ENCODE measurements at places on chromosomes 16 and 17.

DNA sequence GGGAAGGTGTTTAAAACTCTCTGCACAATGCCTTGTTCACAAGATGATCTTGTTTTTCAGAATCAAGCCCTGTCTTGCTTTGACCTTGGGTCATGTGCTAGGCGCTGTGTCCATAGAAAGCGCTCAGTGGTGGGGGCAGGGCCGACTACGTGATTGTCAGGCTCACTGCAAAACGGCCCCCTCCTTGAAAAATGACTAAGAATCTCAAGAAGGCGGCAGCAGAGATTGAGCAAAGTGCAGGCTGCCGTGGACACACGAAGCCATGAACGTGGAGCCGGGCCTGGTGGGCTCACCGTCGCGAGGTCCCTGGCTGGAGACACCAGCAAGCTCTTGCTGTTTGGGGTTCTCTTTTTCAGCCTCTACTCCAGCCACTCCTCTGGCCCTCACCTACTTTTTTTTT lies 10.2 kb downstream of the ATP2C2 start:
- no peak for DNase-seq

DNA sequence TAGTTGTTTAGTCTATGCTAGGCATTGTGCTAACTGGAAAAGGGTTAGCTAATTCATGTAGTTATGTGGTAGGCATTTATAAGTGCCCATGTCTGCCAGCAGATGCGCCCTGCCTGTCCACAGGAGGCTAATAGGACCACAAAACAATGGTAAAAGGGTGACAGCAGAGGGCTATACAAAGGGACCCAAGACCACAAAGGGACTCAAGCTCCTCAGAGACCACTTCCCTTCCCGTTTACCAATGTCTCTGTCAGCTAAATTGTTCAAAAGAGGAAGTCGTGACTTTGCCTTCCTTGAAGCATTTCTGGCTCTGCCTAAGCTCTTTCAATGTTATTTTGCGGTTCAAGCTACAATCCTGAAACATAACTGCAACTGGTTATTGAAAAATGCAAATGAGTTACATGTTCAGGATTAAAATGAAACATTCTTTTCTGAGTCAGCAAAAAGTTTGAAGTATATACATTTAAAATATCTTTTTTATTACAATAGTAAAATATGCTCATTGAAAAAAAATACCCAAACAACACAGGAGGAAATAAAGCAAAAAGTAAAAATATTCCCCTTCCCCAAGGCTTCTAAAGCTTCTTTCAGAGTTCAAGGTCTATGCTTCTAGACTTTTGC lies 149.2 kb downstream of the MAF start:
- no peak for DNase-seq

- DNase-seq: peak; percentile 84
Observed at GRCh38 chr16:56681939-56682702, at the start of gene MT1X. Gene MT1X, plus strand, starts transcription at chr16:56682470. Its CDS starts 71 bp downstream, at chr16:56682541.

- DNase-seq: no peak
Observed at GRCh38 chr16:49521734-49522325, 148.2 kb downstream of the C16orf78 start.

DNA sequence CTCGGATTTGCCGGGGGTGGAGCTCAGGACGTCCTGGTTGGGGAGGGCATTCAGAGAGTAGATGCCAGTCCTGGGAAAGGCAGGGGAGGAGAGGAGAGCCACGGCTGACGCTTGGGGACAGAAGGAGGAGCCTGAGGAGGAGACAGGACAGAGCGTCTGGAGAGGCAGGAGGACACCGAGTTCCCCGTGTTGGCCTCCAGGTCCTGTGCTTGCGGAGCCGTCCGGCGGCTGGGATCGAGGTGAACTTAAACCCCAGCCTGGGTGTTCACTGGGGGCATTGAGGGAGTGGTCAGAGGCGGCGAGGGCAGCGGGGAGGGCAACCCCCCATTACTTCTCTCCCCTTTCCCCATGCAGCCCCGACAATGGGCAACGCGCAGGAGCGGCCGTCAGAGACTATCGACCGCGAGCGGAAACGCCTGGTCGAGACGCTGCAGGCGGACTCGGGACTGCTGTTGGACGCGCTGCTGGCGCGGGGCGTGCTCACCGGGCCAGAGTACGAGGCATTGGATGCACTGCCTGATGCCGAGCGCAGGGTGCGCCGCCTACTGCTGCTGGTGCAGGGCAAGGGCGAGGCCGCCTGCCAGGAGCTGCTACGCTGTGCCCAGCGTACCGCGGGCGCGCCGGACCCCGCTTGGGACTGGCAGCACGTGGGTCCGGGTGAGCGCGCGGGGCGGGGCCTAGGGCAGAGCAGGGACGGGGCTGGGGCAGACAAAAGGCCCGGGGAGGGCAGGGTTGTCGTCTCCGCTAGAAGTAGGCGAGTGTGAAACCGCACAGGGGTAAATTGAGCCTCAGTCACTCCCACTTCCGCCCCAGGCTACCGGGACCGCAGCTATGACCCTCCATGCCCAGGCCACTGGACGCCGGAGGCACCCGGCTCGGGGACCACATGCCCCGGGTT lies 3.7 kb downstream of the NOL3 start:
- DNase-seq: peak; percentile 72

DNA sequence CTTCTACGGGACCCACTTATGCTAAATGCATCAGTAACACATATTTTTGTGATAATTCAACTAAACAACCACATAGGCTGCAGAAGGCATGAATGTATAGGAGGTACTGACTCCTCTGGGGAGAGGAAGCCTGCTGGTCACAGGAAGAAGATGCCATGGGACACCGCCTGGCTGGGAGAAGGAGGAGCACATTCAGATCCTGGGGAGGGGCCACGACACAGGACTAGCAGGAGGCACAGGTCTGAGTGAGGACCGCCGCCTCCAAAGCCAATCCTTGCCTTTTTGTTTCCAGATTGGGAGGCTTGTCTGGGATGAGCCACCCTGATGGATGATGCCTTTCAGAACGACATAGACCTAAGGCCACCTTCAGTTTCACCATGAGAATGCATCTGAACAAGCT lies 34.6 kb downstream of the MBTPS1 start:
- DNase-seq: no peak

DNA sequence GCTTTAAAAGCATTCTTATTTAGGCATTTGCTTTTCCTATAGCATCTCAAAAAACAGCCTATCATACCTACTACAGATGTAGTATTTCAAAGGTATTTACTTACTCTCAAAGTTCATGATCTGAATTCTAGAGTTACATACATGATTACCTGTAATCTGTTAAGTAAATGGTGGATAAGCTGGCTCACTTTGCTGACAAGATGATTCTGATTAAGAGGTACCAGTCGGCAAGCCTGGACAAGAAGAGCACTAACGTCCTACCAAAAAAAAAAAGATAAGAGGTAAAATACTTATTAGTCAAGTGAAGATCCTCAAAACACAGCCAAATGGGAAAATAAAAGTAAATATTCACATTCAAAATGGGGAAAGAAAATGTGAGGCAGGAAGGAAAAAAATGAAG lies 2.7 kb downstream of the HEATR6 start:
- DNase-seq: no peak

- DNase-seq: no peak
Observed at GRCh38 chr16:179211-180092, 807 bp upstream of the HBQ1 start.

GRCh38 chr17:77709594-77709993 lies 248.9 kb upstream of the TNRC6C start:
- DNase-seq: no peak
